ENCODE measurements at places on chromosomes 7 and 10.

DNA sequence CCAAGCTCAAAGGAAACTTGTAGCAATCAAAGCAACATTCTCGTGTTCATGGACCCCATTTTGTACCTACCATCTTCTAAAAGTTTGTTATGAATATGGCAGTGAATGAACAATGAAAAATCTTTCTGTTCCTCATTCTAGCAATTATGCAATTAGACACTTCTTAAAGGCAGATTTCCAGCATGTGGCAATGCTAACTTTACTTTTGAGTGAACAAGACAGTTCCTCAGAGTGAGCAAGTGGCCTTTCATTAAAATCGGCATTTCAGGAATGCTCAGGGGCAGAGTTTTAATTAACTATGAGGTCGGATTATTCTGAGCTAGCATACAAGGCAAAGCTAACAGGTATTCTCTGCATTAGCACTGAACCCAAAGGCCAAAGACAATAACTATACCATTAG, 48.4 kb upstream of the NFE2L3 start:
- no peak for DNase-seq

- no peak for DNase-seq
Measured at GRCh38 chr7:107414198-107414597, 55.7 kb upstream of the GPR22 start.

DNA sequence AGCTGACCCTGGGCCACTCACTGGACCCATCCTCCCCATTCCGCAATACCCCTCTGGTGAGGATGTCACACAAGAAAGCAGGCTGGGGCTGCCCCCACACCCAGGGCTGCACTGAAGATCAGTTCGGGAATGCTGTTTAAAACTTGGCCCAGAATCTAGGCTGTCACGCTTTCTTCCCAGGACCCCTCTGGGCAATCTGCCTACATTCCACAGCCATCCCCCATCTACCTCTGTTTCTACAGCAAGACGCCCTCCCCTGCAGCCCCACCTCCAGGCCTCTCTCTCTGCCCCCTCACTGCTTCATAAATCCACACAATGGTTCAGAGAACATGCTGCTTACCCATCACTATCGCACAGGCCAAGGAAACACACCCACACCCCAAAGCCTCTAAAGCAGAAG, 36.1 kb downstream of the XPNPEP1 start:
- no peak for DNase-seq

DNA sequence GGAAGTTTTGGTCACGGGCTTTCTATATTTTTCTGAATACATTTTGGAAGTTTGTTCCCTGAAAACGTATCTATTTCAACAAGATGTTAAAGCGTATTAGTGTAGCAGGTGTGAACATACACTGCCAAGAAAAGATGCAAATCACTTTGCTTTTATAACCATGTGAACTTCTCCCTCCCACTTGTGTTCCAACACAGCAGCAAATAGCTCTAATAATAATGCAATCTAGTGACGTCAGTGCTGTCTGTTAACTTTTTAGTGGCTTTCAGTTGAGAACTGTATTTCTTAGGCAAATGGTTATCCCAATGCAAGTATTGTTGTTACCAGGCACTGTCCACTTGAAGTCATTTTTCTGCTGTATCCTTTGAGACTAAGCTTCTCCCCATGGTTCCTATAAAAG, 188.4 kb upstream of the IGFBP3 start:
- no peak for DNase-seq

GRCh38 chr7:157422279-157422678, 85.5 kb downstream of the DNAJB6 start:
- no peak for DNase-seq

GRCh38 chr7:120064565-120064964, 208.4 kb upstream of the KCND2 start:
- DNase-seq = no peak

- DNase-seq = peak; percentile 59
Measured at GRCh38 chr7:5596046-5596895, 172.6 kb upstream of the TNRC18 start.

DNA sequence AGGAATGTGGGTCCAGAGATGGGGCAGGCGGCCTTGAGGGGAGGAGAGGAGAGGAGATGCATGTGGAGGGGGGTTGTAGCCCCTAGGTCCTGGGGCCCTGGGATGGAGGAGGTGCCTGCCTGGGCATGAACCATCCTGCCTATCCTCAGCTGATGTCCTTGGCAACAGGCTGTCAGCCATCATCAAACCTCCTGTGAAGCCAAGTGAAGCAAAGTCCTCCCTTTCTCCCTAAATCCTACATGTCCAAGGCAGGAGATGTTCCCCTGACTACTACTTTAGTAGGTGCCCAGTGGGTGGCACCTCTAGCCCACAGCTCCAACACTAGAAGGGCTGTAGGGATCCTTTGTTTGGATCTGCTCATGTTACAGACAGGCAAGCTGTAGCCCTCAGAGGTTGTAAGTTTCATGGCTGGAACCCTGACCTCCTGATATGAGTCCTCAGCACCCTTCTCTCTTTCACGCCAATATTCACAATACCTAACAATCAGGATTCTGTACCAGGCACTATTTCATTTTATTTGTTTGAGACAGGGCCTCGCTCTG, 66.6 kb upstream of the SYPL1 start:
- DNase-seq = no peak

- DNase-seq = no peak
Measured at GRCh38 chr7:37683246-37684120, at the start of gene GPR141. TSS of gene GPR141 (plus strand) at chr7:37683766. CDS start at chr7:37740394, 56,628 bp downstream.

- DNase-seq = no peak
Measured at GRCh38 chr10:33091201-33091600, 133.2 kb upstream of the ITGB1 start.

DNA sequence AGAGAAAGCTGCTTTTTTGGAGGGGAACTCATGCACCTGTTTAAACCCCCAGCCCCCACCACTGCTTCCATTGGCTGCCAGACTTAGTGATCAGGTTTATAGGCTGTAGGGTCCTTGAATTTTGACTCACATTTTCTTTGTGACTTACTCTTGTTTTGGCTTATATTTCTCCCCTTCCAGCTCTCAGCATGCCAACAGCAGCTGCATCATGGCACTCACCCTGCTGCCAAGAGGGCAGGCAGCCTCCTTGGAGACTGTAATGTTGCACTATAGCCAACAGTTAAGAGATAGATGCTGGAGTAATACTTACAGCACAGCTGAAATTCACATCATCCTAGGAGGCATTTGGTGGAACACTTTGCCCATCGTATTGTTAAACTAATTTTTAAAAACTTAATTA, 98.0 kb upstream of the GLCCI1 start:
- no peak for DNase-seq

GRCh38 chr10:91104193-91105041, 116.0 kb upstream of the PCGF5 start:
- DNase-seq = no peak

DNA sequence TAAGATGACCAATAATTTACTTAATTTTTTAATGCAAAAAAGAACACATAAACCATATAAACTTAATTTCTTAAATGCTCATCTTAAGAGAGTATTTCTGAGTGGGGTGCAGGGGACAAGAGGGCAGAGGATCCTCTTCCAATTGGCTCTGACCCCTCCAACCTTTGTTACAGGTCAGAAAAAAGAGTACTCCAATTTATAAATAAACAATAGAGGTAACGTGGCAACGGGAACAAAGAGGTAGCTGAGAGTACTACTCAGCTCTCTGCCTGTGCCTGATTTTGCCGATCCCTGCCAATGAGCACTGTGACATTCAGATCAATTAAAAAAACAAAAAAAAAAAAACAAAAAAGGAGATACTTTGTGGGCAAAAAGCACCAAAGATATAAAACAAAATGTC, 307.9 kb downstream of the PARD3 start:
- DNase-seq = no peak

GRCh38 chr7:148721390-148721789, 22.7 kb downstream of the CUL1 start:
- no peak for DNase-seq

- DNase-seq = no peak
Measured at GRCh38 chr10:20274571-20274970, 458.3 kb downstream of the PLXDC2 start.

GRCh38 chr10:79021331-79021907, 47.3 kb upstream of the ZMIZ1 start:
- no peak for DNase-seq

- no peak for DNase-seq
Measured at GRCh38 chr10:86376403-86376802, 9.8 kb upstream of the GRID1 start.

- no peak for DNase-seq
Measured at GRCh38 chr7:50690541-50691011, 92.1 kb downstream of the GRB10 start.

DNA sequence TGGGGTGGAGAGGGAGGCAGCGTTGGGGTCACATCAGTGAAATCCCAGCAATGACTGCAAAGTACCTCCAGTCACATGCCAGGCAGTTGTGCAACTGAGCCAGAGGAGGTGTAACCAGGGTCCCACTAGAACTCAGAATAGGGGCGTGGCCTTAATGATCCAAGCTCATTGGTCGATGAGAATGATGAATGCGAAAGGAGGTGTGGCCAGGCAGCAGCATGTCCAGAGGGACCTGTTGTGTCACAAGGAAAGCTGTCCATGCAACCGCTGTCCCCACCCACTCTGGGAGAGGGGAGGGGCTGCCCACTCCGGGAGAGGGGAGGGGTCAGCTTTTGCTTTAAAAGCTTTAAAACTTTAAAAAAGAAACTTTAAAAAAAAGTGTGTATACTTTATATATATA, 25.3 kb upstream of the MTPAP start:
- DNase-seq = no peak

GRCh38 chr7:81929386-81929785, 159.5 kb upstream of the HGF start:
- DNase-seq = no peak
